ENCODE measurements at places on chromosomes 2 and 18.

GRCh38 chr2:229489016-229489415, 217.9 kb upstream of the PID1 start:
- DNase-seq = no peak

GRCh38 chr2:99678625-99679024, 188.8 kb upstream of the REV1 start:
- no peak for DNase-seq

DNA sequence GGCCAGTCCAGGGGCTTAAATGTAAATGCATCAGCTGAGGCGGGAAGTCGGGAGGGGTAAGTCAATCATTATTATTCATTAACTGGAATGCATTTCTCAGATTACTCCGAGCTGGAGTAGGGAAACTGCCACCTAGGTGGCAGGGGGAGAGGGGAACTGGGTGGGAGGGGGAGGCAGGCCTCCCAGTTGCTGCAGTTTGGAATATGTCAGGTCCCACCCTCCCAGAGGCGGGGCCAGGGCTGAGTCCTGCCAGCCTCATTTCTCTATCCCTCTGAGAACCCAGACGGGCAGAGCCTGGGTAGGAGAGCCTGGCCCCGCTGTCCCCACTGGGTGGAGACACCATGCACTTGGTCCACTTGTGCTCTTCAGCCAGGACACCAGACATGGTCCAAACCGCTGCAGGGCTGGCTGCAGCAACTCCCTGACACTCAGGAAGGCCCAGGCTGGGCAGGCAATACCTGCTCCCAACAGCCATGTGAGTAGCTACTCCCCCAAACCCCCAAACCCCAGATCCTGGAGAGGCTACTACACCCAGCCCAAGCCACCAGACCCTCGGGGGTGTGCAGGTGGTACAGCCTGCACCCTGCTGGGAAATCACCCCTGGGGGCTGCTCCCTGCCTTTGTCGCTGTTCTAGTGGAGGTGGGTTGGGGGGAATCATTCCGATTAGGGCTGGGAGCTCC, at the start of gene GPBAR1:
Gene GPBAR1 (plus strand): TSS at position 274 of the 681 bp plus-strand sequence. CDS start 1,710 bp downstream, outside the sequence.
- peak; percentile 63 for DNase-seq

GRCh38 chr2:163752267-163752666, 16.5 kb upstream of the FIGN start:
- no peak for DNase-seq

- DNase-seq = no peak
Observed at GRCh38 chr2:231932711-231932970, 6.4 kb upstream of the NPPC start.

DNA sequence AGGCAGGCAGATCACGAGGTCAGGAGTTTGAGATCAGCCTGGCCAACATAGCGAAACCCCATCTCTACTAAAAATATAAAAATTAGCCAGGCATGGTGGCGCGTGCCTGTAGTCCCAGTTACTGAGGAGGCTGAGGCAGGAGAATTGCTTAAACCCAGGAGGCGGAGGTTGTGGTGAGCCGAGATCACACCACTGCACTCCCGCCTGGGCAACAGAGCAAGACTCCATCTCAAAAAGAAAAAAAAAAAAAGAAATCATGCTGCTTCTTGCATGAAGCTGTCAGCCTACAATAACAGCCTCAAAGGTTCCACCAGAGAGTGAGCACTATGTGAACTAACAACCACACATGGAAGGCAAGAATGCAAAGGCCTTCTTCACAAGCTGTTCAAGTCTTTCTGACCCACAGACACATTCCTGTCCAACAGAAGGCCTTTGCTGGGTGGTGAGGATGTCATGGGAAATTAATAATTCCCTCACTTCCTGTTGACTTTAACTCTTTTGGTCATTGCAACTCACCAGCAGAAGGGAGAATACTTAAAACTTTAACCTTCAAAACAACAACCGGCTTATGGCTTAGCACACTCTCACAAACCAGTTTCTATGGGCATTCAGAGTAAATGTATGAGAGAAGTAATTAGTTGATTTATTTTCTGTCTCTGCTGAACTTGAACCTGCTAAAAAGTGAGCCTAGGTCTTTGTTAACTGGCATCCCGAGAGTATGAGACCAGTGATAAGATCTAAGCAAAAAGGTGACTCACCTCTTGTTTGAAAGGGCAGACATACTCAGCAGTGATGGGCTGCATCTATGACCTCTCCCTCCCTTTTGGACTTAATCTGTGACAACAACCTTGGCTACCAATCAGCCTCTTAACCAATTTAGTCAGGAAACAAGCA, 11.8 kb downstream of the PLEKHM3 start:
- no peak for DNase-seq

- peak; percentile 49 for DNase-seq
Observed at GRCh38 chr2:9251154-9252001, 44.8 kb downstream of the ASAP2 start.

GRCh38 chr2:175805442-175806124, 196.5 kb downstream of the LNPK start:
- DNase-seq = no peak

- DNase-seq = no peak
Observed at GRCh38 chr2:225458431-225459117, 59.1 kb downstream of the NYAP2 start.

DNA sequence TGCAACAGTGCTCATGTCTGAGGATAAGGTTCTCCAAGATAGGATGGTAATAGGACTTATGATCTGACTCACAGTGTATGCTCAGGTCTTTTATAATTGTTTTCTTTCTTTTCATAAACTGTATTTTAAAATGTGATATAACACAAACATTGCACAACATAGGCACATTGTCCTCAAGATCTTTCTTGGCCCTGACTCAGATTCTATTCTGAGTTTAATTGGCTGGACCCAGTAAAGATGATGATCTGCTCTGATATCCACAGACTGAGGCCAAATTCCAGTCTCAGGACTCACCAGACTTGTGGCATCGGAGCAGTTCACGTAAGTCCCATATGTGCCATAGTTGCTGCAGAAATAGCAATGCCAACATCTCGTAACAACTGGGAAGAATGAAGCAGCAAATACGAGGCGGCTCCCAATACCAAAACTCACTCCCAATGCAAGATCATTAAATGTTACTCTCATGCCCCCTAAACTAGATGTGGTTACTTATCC, 448.9 kb upstream of the SLC14A2 start:
- peak; percentile 45 for DNase-seq

- no peak for DNase-seq
Observed at GRCh38 chr2:121281694-121282093, 3.3 kb downstream of the TFCP2L1 start.

DNA sequence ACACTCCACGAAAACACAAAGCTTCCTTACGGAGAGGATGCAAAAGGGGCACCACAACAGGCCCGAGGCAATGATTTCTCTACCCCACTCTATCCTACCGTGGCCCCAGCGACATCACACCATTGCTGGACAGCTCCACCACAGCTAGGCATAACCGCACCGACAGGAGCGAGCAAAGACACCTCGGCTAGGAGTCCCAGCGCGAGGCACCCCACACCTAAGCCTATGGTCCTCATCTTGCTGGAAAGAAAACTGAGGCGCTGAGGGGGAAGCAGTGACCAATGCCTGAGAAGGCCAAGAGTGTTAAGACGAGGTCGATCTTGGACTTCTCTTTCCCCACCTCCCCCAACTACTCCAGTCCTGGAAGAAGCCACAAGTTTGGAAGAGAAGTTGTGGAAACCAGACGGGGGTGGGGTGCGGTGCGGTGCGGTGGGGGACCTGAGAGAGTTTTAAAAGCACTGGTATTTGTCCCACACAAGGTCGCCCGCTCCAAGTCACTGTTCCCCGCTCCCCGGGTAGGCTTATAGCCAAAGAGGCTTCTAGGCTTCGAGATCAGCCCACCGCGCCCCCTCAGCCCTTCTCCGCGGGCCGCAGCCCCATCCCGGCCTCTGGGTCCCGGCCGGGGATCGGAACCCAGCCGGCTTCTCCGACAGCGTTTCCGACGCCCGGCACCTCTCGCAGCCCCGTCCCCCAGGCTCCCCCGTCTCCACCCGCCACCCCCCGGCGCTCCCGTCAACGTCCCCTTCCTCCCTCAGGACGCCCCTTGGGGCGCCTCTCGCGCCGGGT, 766 bp downstream of the PDE6D start:
- DNase-seq = peak; percentile 35

DNA sequence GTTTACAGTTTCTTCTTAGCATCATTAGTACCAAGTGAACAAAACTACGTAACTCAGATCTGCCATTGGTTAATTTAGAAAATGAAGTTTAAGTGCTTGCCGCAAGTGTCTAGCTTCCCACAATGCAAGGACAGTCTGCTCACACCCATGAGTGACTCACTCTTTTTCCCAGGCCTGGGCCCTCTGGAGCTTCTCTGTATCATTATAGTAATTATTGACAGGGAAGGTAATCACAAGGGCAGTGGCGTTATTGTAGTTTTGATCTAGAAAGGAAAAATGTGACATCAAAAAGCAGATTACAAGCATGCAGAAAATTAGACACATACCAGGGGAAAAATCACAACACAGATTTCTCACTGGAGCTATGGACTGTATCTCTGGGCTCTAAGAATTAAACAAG, 38.5 kb downstream of the NPC1 start:
- DNase-seq = no peak

DNA sequence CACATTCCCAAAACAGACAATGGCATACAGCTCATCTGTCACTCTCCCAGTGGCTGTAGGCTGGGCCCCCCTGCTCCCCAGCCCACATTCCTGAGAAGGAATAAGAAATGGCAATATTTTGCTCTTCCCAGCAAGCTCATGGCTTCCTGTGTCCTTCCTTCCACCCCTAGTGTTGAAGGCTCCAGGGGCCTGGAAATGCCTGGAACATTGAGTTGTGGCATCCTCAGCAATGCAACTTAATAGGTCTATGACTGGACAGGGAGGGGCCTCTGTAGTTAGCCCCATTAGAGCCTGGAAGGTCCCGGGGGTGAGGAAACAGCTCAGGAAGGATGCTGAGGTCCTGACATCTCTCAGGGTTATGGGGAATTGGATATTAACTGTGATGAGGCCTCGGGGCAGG, 3.3 kb downstream of the KIF3C start:
- DNase-seq = no peak

DNA sequence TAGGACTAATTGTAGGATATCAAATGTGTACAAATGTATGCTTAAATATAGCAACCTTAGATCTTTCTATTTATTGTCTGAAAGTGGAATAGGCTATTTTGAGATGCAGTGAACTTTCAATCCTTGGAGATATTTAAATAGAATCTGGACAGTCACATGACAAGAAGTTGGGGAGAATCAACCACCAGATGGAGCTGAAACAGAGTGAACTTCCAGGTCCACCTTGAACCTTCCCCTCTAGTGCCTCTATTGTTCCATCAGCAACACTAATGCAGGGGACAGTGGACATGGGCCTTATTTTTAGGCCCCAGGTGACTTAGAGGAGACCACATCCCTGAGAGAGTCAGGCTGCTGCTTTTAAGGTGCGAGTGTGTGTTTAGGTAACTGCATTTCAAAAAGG, 37.0 kb upstream of the CRIM1 start:
- DNase-seq = no peak

- DNase-seq = no peak
Observed at GRCh38 chr2:118339386-118339785, 251.1 kb downstream of the INSIG2 start.

DNA sequence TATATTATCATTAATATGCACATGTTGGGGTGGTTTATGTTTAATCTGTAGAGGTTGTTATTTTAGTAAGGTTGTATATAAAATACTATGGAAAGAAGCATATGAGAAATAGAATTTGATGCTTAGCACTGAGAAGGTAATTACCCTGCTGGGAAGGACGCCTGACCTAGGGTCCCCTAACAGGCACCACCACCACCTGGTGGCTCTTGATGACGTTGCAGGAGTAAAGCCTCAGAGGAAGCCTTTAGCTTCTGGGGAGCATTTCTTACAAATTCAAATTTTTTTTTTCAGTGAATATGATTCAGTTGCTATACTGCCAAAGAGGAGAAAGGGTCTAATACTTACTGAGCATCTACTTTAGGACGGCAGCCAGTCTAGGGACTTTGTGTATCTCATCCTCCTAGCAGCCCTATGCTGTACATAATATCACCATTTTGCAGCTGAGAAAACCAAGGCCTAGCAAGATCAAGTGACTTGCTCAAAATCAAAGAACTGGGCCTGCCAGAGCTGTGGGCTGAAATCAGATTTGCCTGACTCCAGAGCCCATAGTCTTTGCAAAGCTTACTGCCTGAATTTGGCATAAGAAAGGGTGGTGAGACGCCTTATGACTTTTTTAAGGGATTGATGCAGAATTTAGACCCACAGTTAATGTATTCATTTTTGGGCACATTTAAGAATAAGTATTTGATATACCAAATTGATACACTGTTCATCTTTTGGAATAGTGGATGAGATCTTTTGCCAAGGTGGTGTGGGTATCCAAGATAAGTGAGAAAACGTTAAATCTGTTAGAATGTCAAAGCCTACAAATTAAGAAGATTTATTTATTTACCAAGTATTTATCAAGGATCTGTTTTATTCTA, 78.8 kb upstream of the GAREM1 start:
- peak; percentile 34 for DNase-seq
